ENCODE measurements at places on chromosomes 1 and 21.

DNA sequence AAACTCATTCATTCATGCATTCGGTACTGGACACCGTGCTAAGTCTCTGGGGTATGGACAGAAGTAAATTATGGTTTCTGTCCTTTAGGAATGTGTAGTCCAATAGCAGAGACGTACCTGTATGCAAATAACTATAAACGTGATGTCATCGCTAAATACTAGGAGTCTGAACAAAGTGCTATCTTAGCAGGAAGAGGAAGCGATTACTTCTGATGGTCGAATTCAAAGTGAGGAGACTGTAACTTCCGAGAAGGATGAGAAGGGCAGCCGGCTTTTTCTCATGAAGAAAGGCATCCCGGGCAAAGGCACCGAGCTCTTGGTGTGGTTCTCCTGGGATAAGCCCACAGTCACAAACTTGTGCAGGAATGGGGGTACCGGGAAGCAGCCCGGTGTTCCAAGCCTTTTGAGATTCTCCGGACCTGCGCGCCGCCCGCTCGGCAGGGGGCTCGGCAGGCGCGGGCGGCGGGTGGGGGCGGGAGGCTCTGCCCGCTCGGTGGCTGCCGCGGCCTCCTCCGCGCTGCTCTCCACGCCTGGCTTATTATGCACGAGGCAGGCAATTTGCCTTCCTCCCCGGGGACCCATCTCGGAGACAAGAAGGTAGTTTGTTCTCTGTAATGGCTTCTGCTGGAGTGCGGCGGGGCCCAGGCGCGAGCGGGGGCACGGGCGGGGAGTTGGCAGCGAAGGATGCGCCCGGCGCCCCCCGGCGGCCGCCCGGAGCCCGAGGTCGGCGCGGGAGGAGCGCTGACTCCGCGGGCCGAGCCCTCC, 67.5 kb upstream of the CD1D start:
- DNase-seq: peak; percentile 21

DNA sequence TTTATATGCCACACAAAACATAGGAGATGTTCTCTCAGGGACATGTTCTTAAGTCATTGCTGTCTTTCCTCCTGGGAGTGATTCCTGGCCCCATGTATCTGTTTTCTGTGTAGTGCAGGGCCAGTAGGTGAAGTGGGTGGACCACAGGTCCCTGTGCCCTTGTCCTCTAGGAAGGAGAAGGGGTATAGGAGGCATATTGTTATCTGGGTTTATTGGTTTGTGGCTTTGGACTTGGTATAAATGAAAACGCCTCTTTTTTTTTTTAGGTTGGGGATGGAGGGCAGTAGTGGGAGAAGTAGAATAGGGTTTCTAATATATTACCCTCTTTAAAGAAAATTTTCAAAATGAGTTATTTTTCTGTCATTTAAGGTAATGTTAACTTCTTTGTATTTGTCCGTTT, 29.4 kb downstream of the DYRK1A start:
- DNase-seq: no peak

DNA sequence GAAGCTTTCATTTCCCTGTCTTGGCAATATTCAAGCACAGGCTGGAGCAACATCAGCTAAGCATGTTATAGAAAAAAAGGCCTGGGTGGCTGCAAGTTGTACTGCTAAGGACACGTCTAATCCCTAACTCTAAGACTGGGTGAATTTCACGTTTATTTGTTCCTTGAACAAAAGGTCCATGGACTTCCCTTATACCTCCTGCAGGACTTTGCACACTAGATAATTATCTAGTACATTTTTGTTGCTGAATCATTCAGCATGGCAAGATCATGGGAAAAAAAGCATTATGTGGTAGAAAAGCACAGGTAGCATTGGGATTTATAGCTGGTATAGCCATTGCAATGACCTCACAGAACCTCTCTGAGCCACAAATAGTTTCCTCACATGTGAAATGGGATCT, 130.7 kb upstream of the DMRTA2 start:
- DNase-seq: no peak

GRCh38 chr1:1937549-1938275, 18.6 kb upstream of the TMEM52 start:
- DNase-seq: no peak

- no peak for DNase-seq
Measured at GRCh38 chr1:218686258-218686657, 341.1 kb downstream of the TGFB2 start.

- no peak for DNase-seq
Measured at GRCh38 chr1:203156280-203156679, 19.3 kb downstream of the MYBPH start.

- DNase-seq: no peak
Measured at GRCh38 chr21:37682966-37683365, 233.3 kb downstream of the KCNJ6 start.

DNA sequence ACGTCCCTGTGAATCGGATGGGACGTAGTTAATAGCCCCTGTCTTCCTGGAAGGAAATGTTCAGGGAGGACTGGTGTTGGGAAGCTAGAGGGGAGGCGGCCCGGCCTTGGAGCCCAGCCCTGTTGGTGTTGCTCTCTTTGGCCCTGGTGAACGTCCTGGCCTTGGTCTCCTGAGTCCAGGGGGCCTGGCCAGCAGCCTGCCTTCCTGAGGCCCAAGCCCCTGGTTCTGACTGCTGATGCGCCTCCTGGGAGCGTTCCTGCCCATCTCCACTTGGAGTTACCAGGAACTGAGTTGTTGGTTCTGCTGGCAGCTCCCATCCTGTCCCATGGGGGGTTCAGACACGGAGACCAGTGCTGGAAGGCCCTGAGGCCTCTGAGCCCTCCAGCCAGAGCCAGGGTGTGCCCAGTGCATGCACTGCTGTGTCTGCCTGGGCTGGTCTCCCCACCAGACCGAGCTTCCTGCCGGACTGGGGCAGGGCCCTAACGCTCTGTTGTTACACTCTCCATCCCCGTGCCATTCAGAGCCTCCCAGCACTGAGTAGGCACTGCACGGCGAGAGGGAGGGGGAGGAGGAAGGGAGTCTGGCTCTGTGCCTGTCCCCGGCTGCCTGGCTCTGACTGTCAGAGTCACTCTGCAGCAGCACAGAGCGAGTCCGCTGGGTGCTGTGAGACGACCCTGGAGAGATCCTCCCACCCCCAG, 382.5 kb upstream of the VAMP3 start:
- DNase-seq: no peak

DNA sequence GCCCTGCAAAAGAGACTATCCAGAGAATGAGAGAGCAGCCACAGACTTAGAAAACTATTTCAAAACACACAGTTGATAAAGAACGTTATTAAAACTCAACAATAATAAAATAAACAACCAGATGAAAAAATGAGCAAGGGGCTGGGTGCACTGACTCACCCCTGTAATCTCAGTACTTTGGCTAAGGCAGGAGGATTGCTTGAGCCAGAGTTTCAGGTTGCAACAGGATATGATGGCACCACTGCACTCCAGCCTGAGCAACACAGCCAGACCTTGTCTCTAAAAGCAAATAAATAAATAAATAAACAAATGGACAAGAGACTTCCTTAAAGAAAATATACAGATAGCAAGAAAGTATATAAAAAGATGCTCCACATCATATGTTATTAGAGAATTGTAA, 144.6 kb downstream of the LRRIQ3 start:
- DNase-seq: no peak

DNA sequence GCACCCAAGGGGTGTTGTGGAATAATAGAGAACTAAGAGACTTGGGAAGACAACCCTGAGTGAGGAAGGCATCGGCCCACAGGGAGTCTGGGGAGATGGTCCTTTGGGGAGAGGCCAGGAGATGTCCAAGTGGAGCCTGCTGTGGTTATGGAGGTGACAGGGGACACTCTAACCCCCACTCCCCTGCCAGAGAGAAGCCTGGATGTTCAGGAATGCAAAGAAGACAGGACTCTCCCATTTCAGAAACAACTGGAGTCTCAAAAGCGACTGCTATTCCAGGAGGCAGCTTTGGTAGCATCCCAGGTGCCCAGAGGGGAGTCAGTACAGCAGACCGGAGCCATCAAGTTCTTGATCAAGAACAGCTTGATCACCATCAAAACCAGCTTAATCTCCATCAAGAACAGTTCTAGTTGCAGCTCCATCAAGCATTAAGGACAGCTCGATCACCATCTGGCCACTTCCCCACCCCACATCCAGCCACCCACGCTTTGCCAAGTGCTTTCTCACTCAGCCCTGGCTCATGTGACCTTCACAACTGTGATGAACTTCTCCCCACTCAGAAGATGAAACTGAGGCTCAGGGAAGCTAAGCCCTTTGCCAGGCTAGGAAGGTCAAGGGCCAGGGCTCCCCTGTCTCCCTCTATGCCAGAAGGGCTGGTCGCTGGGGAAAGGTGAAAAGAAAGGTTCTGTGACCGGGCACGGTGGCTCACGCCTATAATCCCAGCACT, 743 bp downstream of the CD52 start:
- peak; percentile 21 for DNase-seq

GRCh38 chr21:38341546-38342012, 84.8 kb downstream of the KCNJ15 start:
- no peak for DNase-seq

DNA sequence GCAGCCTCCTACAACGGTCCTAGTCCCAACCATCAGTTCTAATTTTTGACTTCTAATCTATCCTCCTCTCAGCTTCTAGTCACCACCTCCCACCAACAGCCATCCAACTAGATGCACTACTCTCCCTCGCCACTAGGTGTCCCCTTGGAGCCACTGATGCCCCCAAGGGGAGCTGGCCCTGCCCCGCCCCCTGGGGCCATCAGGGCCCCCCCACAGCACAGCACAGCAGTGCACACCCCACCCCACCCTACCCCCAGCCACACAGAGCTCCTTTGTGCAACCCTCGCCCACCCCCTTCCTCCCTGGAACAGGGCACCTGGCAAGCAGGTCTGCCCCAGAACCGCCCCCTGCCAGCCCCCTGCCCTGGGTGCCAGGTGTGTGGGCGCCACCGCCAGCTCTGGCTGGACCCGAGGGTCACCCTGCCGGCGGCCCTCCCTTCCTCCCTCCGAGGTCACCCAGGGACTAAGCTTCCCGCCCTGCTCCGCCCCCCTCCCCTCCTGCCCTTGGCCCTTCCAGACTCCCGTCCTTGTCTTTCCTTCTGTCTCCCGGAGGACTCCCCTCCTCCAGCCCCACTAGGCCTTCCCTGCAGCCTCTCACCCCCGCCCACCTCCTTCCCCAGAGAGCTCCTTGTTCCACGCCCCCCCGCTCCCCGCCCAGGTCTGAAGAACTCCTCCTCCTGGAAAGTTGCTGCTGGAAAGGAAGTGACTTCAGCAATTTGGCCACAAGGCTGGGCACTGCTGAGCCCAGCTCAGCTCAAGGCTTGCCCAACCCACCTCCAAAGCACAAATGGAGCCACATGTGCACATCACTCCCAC, 47.0 kb downstream of the AHDC1 start:
- peak; percentile 64 for DNase-seq

DNA sequence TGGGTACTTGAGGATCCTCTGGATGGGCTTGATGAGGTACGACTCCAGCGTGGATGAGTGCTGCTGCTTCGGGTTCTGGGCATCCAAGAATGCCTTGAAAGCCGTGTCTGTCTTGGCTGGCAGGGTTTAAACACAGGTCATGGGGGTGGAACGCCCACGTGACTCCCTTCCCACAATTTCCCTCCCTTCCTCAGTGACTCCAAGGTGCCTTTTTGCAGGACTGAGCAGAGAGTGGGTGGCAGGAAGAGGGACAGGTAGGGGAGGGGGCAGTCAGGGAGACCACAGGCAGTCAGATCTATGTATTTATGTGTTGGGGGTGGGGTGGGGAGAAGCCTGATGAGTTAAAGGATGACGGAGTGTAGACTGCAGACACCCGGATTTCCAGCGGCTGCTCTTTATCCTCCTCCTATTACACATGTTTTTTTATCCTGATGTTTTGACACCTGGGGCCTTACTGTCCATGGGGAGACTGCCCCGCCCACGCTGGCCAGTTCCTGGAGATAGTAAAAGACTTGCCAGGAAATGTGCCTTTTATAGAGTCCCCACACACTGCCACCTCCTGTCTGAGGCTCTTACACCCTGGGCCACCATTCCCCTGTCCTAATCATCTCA, 103.2 kb upstream of the KRTAP19-8 start:
- no peak for DNase-seq

- no peak for DNase-seq
Measured at GRCh38 chr1:52186449-52186848, 44.6 kb downstream of the ZFYVE9 start.

- no peak for DNase-seq
Measured at GRCh38 chr1:156257711-156258110, 9.9 kb upstream of the PAQR6 start.

DNA sequence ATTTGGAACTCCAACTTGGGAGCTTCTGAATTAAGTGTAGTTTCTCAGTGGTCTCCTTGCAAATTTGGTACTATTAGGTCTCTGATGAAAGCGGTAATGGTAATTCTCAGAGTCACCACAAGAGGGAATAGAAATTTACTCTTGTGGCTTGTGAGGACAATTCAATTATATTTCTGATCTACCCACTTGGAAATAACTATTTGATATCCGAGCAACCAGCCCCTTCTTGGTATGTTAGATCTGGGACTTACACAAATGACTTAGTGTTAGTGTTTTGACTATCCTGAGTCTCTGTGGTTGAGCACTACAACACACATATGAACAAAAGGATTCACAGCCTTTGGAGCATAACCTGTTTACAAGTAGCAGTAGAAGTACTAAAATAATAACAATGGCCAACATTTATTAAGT, 68.1 kb downstream of the RPS6KA1 start:
- DNase-seq: peak; percentile 49

GRCh38 chr21:44874497-44875315, 1.2 kb upstream of the PTTG1IP start:
- peak; percentile 27 for DNase-seq

- no peak for DNase-seq
Measured at GRCh38 chr1:6142734-6143133, 37.4 kb downstream of the CHD5 start.

DNA sequence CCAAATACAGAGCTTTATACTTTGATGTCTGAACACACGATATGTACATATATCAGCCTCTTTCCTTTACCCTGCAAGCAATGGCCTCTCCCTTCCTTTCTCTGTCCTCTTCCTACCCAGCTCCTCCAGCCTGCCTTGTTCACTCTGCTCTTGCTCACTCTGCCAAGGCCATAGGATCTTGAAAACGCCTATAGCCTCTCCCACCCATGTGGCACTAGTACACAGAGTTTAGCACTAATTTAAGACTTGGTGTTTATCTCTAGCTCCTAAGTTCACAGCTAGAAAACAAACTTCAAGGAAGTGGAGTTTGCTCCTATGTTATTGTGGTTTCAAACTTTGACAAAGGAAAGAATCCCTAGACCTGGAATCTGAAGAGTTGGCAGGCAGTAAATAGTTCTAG, 225.0 kb upstream of the RUNX1 start:
- no peak for DNase-seq

- no peak for DNase-seq
Measured at GRCh38 chr1:228902781-228903433, 167.6 kb downstream of the RHOU start.

GRCh38 chr1:160639652-160640051, 7.2 kb downstream of the SLAMF1 start:
- no peak for DNase-seq

GRCh38 chr1:158554352-158554751, at the start of gene OR6Y1:
TSS of gene OR6Y1 (minus strand) at chr1:158554405. CDS start at chr1:158548105, 6,300 bp downstream.
- DNase-seq: no peak

- peak; percentile 54 for DNase-seq
Measured at GRCh38 chr21:25999921-26000582, 170.5 kb downstream of the APP start.
